Fibroblast of skin of right quadriceps (primary cell): ENCODE measurements at places on chromosomes 7 and 10.

- peak; percentile 97 for DNase-seq
These were observed 35.8 kb downstream of the LAMB4 start for GRCh38 chr7:108094346-108094745.

DNA sequence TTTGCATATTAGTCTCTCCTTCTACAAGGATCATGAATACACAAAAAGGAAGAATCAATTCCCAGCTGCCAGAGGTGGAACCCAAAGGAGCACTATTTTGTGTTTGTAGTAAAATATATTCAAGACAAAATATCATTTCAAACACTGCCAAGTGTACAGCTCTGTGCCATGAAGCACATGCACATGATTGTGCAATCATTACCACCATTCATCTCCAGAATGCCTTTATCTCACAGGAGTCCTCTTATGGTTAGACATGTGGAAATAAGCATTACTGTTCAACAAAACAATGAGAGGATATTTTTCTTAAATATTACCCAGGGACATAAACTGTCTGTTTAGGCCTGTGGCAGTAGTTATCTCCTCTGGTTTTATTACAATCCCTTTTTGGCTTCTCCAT is 151.4 kb upstream of the PPP1R3A start:
- no peak for DNase-seq

- DNase-seq: no peak
These were observed 40.3 kb downstream of the PDGFA start for GRCh38 chr7:479115-479947.

DNA sequence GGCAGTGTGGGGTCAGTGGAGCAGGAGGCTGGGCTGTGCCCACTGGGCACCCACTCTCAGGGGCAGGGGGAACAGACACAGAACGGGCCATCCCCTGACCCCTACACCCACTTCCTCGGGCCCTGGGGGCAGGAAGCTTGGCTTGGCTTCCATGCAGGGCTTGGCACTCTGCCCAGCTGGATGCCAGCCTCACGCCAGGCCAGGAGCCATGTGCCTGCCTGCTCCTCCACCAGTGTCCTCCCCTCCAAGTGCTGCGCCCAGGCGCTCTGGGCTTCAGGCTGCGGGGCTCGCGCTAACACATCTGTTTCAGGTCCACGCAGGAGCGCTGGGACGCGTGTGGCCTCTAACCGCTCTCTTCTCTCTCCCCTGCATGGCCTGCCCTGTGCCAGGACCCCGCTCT is 12.7 kb downstream of the LDB3 start:
- DNase-seq: no peak

DNA sequence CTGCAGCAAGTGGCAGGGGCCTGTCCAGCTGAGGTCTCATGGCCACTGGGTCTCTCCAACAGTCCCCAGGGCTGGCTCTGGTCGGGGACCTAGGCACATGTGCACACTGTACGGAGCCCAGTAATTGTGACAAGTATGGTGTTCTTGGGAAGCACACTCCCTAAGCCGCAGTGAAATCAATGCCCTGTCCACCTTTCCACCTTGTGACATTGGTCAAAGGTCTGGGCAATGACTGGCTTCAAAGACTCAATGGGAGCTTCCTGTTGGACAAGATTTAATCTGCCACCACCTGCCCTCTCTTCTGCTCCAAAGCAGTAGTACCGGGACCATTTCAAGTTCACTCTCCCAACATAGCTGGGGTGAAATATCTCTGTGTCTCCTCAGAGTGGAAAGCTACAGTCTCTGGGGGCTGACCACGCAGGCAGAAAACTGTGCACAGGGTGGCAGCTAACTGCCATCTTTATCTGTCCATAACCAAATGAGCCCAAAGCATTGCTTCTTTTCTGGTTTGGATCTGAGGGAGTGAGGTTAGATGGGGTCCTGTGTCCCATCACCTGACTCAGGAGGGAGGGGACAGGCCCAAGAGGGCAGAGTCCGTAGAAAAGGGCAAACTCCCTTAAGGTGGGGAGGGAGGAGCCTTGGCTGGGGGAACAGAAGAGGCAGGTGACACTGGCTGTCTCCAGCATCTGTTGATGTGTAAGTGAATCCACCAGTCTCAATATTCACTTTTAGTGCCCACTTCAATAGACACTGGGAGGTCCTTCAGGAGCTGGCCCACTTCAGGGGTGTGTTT is 307.7 kb downstream of the TNS3 start:
- DNase-seq: no peak

- DNase-seq: no peak
These were observed 29.5 kb upstream of the LEP start for GRCh38 chr7:128211626-128212025.

- DNase-seq: peak; percentile 24
These were observed 359.4 kb downstream of the GALNT17 start for GRCh38 chr7:71491336-71491735.

DNA sequence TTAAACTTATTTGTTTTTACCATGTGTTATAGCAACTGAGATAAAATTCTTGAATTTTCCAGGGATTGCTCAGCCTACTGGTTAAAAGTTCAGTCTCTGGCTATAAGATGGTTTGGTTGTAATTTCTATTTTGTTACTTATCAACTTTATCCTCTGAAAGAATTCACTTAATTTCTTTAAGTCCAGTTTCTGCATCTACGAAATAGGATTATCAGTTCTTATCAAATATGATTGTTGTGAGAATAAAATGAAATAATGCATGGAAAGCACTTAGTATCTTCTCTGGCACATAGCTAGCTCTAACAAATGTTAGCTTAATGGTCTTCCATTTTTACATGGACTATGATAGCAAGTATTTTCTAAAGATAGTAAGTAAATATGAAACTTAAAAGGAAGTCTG is 53.3 kb downstream of the SEMA3D start:
- DNase-seq: no peak
